Iris pigment epithelial cell (primary cell): ENCODE measurements at places on chromosomes 6 and 20.
A peak's percentile ranks its signal among the peaks of the same experiment; 100 is the strongest.

DNA sequence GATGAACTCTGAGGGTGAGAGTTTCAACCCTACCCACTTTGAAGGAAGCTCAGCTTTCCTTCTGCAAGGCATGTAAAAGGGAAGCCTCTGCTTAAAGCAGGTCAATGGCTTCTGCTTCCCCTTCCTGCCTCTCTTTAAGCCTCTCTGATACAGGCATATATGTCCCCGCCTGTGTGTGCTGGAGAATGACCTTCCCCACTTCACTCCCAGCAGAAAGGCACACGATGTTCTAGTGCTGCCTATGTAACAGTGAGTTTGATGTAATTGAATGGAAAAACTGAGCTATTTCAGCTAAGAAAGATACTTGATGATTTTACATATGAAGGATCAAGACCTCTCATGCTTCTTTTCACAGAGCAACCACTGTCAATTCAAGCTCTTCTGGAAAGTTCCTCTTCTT lies 632.2 kb downstream of the HACE1 start:
- no peak for DNase-seq

GRCh38 chr6:22308939-22309338 lies 12.1 kb upstream of the PRL start:
- no peak for DNase-seq

GRCh38 chr20:63011798-63012197 lies 5.0 kb upstream of the BHLHE23 start:
- peak; percentile 35 for DNase-seq

GRCh38 chr20:38651154-38651553 lies 49.5 kb downstream of the ARHGAP40 start:
- DNase-seq, result no peak

DNA sequence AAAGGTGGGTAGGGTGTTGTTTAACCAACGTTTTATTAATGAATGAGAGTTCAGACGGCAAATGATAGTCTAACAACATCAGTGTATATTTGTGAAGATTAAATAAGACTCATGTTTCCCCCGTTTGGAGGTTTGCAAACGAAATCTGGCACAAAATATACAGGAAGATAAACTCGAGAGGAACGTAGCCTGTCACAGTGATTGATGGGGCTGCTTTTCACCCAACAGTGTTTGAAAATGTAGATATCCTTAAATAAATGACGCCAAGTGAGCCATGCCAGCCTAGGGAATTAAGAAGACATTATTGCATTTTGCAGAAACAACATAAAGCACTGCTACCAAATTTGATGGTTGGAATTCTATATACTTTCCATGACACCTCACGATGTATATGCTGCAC lies 696.5 kb upstream of the FLRT3 start:
- DNase-seq, result no peak

DNA sequence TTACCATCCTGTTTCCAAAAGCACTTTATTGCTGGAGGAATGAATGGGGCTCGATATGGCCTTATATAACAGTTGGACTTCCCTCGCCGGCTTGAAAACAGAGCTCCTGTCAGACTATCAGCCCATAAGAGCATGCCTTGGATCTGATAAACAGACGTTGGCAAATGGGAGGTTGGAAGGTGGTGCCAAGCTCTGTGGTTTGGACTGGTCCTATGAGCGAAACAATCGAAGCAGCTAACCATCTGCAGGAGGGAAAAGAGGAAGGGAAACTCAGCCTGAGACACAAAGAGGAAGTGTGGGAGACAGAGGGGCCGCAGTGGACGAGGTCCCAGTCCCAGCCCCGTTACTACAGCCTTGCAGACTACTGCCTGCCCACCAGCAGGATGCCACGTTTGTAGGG lies 92.9 kb downstream of the TFAP2C start:
- no peak for DNase-seq
